CD8-positive, alpha-beta memory T cell (primary cell): ENCODE measurements at places on chromosomes 1 and 21.
A peak's percentile ranks its signal among the peaks of the same experiment; 100 is the strongest.

DNA sequence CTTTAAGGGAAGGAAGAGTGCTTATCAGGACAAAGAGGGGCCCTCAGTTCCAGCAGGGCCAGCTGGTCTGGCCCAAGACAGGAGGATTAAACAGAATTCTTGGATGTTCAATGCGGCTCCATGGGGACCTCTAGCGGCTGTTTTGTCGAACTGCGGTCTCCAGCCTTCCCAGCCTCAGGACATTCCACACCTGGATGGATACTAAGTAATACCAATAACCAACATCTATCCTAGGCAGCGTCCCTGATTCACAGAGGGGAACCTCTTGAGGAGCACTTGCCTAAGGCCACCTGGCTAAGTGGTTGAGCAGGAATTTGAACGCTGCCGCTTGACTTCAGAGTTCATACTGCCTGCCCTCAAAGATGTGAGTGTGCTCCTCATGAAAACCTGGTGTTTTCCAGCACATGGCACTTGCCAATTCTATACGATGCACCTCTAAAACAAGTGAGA, 15.5 kb upstream of the CD247 start:
- no peaks in the 10 kb centered on the region for H3K4me1 ChIP-seq
- DNase-seq, result peak; percentile 73
- H3K36me3 ChIP-seq, result no peaks in the 10 kb centered on the region
- H3K4me3 ChIP-seq, result no peak overlapping the region

GRCh38 chr1:31361607-31362006, 11.3 kb downstream of the FABP3 start:
- no peaks in the 10 kb centered on the region for H3K27me3 ChIP-seq
- peaks cover 6% of the 10 kb centered on the region for H3K36me3 ChIP-seq
- no peak for DNase-seq
- no peaks in the 10 kb centered on the region for H3K4me1 ChIP-seq
- no peak overlapping the region for H3K27ac ChIP-seq

GRCh38 chr1:163093579-163093978, 24.4 kb downstream of the RGS4 start:
- no peak overlapping the region for H3K27ac ChIP-seq
- H3K4me3 ChIP-seq, result no peak overlapping the region
- DNase-seq, result no peak
- H3K4me1 ChIP-seq, result no peaks in the 10 kb centered on the region
- H3K36me3 ChIP-seq, result no peaks in the 10 kb centered on the region

- no peaks in the 10 kb centered on the region for H3K27me3 ChIP-seq
- DNase-seq, result no peak
- H3K4me1 ChIP-seq, result no peaks in the 10 kb centered on the region
- H3K36me3 ChIP-seq, result no peaks in the 10 kb centered on the region
These were observed 181.7 kb downstream of the ROR1 start for GRCh38 chr1:63955370-63956145.

DNA sequence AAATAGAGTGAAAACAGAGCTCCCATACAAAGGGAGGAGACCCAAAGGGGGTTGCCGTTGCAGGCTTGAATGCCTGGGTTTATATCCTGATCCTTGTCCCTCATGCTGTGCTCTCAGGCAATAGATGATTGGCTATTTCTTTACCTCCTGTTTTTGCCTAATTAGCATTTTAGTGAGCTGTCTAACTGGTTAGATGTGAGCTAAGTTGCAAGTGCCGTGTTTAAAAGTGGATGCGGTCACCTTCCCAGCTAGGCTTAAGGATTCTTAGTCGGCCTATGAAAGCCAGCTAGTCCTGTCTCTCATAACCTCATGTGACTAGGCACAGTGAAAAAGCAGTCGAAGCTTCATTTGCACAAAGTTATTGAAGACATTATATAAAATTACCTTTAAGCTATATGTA, 356.7 kb upstream of the TMPRSS15 start:
- no peak for DNase-seq
- no peaks in the 10 kb centered on the region for H3K36me3 ChIP-seq
- H3K27me3 ChIP-seq, result no peaks in the 10 kb centered on the region
- no peak overlapping the region for H3K27ac ChIP-seq
- no peak overlapping the region for H3K4me3 ChIP-seq

DNA sequence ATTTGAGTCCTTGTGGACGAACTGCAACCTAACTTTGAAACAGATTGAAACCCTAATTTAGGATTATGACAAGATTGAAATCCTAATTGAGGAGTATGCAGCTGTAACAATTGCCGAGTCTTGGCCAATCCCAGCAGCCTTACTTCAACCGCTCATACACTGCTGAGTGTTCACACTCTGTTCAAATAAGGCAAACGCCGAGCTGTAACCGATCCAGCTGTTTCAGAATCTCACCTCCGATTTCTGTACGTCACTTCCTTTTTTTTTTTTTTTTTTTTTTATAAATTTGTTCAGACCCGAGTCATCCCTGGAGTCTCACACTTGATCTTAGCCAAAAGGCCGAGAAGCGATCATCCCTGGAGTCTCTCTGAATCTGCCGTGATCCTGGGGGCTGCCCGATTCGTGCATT, 22.3 kb upstream of the ATP5PO start:
- H3K4me3 ChIP-seq, result no peak overlapping the region
- no peak for DNase-seq
- H3K27me3 ChIP-seq, result no peaks in the 10 kb centered on the region
- no peaks in the 10 kb centered on the region for H3K36me3 ChIP-seq
- peaks cover 88% of the 10 kb centered on the region for H3K4me1 ChIP-seq
- H3K27ac ChIP-seq, result peak overlapping the region; percentile 60

- no peaks in the 10 kb centered on the region for H3K36me3 ChIP-seq
- no peaks in the 10 kb centered on the region for H3K27me3 ChIP-seq
- no peak for DNase-seq
These were observed 13.3 kb upstream of the CPT2 start for GRCh38 chr1:53183095-53183990.

GRCh38 chr1:19429611-19430010, 55.7 kb downstream of the CAPZB start:
- H3K27me3 ChIP-seq, result no peaks in the 10 kb centered on the region
- no peak overlapping the region for H3K4me3 ChIP-seq
- H3K27ac ChIP-seq, result no peak overlapping the region
- no peak for DNase-seq

GRCh38 chr1:41383094-41383852, 22.0 kb downstream of the FOXO6 start:
- no peak for DNase-seq
- peaks cover 28% of the 10 kb centered on the region for H3K27me3 ChIP-seq
- H3K27ac ChIP-seq, result no peak overlapping the region
- no peak overlapping the region for H3K4me3 ChIP-seq
- H3K36me3 ChIP-seq, result no peaks in the 10 kb centered on the region
- no peaks in the 10 kb centered on the region for H3K4me1 ChIP-seq

- H3K4me3 ChIP-seq, result no peak overlapping the region
- peaks cover 14% of the 10 kb centered on the region for H3K4me1 ChIP-seq
- H3K27me3 ChIP-seq, result no peaks in the 10 kb centered on the region
- peaks cover 15% of the 10 kb centered on the region for H3K36me3 ChIP-seq
- no peak for DNase-seq
These were observed 835 bp downstream of the CCDC30 start for GRCh38 chr1:42463921-42464320.

DNA sequence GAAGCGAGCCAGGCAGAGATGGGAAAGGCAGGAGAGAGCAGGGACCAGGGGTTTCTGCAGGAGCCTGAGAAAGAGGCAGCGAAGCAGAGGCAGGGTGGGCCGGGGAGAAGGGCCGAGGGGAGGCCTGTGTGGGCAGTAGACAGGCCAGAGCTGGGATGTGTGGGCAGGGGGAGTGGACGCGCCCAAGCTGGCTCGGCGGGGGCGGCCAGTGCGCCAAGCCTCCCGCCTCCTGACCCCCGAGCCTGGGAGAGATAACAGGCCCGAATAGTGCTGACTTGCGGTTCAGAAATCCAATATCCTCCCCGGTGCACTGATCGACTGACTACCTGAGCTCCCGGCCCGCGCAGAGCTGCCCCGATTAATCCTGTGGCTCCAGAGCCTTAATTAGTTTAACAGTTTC, 41.9 kb downstream of the AHDC1 start:
- peaks cover 20% of the 10 kb centered on the region for H3K4me1 ChIP-seq
- no peak for DNase-seq
- H3K27ac ChIP-seq, result no peak overlapping the region
- H3K27me3 ChIP-seq, result no peaks in the 10 kb centered on the region
- no peak overlapping the region for H3K4me3 ChIP-seq

- H3K4me1 ChIP-seq, result peaks cover 11% of the 10 kb centered on the region
- DNase-seq, result no peak
- H3K36me3 ChIP-seq, result no peaks in the 10 kb centered on the region
- H3K4me3 ChIP-seq, result no peak overlapping the region
- H3K27ac ChIP-seq, result no peak overlapping the region
- no peaks in the 10 kb centered on the region for H3K27me3 ChIP-seq
These were observed 55.1 kb upstream of the EFHD2 start for GRCh38 chr1:15354580-15354965.

GRCh38 chr1:14549897-14550620, 48.4 kb upstream of the KAZN start:
- no peaks in the 10 kb centered on the region for H3K27me3 ChIP-seq
- H3K4me1 ChIP-seq, result no peaks in the 10 kb centered on the region
- H3K27ac ChIP-seq, result no peak overlapping the region

GRCh38 chr1:204726478-204726877, 40.9 kb upstream of the LRRN2 start:
- H3K4me1 ChIP-seq, result no peaks in the 10 kb centered on the region
- DNase-seq, result no peak
- no peaks in the 10 kb centered on the region for H3K36me3 ChIP-seq
- H3K4me3 ChIP-seq, result no peak overlapping the region
- no peaks in the 10 kb centered on the region for H3K27me3 ChIP-seq
